ENCODE measurements at places on chromosomes 6 and 20.

DNA sequence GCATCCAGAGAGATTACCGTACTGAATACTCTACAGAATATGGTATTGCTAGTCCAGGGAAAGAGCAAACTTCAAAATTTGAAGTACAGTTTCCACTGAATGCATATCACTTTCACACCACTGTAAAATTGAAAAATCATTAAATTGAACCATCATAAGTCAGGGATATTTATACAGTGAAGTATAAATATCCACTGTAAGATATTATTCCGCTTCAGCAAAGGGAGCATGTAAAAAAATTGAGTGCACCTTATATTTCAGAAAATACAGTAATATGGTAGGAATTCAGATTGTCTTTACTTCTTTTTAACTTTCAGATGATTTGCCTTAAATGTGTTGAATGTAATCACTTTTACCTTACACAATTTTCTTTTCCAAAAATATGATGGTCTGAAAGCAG, 60.9 kb upstream of the TXNDC5 start:
- DNase-seq = no peak

- DNase-seq = no peak
These were observed 64.3 kb upstream of the UNC93A start for GRCh38 chr6:167226791-167227190.

- no peak for DNase-seq
These were observed 67.8 kb downstream of the TNFRSF21 start for GRCh38 chr6:47241742-47242482.

GRCh38 chr6:121430514-121431460, 4.7 kb upstream of the GJA1 start:
- no peak for DNase-seq

GRCh38 chr6:99802396-99803031, 191.5 kb downstream of the MCHR2 start:
- DNase-seq = no peak

DNA sequence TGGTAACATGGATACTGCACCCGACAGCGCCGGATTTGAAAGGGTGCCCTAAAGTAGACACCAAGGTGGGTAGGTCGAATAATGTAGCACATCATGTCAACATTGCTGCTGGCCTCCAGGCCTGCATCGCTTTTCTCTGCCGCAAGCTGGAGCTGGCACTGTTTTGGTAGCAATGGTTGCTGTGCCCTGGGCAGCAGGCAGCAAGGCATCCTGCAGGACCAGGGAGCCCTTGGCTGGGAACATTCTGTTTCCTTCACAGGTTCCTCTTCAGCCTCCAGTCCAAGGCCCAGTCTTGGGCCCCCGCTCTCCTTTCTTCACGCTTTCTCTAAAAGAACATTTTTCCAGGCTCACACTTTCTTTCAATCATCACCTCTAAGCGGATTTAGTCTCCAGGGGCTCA, 365.8 kb upstream of the JARID2 start:
- no peak for DNase-seq

DNA sequence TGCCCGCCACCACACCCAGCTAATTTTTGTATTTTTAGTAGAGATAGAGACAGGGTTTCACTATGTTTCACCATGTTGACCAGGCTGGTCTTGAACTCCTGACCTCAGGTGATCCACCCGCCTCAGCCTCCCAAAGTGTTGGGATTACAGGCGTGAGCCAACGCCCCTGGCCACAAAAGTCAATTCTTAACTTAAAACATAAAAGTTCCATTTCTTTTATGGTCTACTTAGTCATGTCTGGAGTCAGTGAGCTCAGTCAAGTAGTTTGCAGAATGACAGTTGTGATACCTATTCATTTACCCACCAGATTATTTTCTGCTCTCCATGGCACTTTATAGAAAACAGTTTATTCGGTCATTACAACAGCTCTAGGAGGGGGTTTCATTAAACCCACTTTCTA, 103.1 kb upstream of the ESR1 start:
- DNase-seq = no peak

GRCh38 chr6:46273911-46274310, 103.1 kb upstream of the ENPP5 start:
- DNase-seq = no peak

DNA sequence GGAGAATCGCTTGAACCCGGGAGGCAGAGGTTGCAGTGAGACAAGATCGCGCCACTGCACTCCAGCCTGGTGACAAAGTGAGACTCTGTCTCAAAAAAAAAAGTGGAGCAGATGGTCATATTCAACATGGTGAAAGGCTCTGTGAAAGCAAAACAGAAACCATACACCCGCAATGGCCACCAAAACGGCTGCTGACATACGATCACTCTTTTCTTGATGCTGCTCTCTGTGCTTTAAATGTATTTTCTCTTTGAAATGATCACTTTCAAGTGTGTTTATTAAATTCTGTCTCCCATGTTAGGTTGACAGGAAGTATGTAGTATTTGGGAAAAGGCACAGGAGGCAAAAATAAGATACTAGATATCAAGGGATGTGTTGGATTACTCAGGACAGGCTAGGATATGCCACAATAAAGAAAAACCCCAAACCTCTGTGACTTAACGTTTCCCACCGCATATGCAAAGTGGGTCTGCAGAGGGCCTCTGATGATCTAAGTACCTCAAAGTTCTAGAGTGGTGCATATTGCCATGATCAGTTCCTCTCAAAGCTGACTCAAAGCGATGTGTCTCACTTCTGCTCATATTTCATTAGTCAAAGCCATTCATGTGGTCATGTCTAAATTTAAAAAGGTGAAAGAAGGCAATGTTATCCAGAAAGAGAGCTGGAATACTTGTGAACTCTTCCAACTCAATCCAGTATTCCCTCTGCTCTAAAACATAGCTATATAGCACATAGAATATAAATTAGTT, 155.1 kb upstream of the SOX4 start:
- no peak for DNase-seq

DNA sequence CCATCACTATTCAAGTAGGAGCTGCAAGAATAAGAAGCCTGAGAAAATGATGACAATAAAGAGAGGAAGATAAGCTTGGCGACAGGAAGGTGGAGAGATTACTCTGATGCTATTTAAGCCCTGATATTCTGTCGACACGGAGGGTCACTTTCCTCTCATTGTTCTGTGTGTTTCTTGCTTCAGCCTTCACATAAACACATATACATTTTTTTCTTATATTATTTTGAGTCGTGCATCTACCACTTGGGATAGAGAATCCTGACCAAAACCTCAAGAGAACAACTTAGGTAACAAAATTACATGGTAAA, 10.5 kb downstream of the PTCHD4 start:
- no peak for DNase-seq

- no peak for DNase-seq
These were observed 352.4 kb downstream of the UTRN start for GRCh38 chr6:144637541-144637940.

GRCh38 chr20:45826381-45827019, 612 bp downstream of the TNNC2 start:
- no peak for DNase-seq

DNA sequence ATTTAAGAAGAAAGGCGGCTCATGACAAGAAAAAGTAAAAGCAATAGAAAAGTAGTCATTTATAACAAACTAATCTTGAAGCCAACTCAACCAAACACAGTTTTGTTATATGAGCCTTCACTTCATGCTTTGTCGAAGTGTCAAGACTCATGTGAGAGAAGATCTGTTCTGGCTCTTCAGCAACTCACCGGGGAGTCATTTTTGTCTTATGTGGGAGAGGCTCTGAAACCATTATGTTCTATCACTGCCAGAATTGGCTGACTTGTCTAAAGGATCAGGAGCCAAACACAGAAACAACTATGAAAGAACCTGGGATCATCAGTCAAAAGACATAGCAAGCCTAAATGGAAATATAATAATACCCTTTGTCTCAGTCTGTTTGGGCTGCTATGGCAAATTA, 105.2 kb downstream of the CDK19 start:
- no peak for DNase-seq

- DNase-seq = no peak
These were observed 89.8 kb downstream of the ANKRD6 start for GRCh38 chr6:89522778-89523177.

DNA sequence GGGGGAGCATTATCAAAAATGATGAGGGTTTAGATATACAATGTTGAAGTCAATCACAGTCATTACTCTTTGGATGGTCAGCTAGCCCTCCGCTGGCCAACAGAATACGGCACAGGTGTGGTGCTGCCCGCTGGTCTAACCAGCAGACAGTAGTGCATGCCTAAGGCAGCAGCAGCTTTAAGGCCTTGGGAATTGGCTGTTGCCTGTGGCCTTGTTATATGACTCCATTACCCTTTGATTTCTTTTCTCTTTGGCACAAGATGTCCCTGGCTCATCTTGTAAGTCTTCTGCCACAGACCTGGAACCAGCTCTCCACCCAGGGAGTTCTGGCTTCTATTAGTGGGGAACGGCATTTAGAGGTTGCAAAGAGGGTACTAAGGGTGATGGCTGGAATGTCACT, 110.2 kb downstream of the WDR27 start:
- DNase-seq = no peak

GRCh38 chr6:36110050-36110449, 20.3 kb upstream of the MAPK13 start:
- no peak for DNase-seq

Measured in T-helper 9 cell (primary cell).